ENCODE measurements at places on chromosomes 2 and 18.

DNA sequence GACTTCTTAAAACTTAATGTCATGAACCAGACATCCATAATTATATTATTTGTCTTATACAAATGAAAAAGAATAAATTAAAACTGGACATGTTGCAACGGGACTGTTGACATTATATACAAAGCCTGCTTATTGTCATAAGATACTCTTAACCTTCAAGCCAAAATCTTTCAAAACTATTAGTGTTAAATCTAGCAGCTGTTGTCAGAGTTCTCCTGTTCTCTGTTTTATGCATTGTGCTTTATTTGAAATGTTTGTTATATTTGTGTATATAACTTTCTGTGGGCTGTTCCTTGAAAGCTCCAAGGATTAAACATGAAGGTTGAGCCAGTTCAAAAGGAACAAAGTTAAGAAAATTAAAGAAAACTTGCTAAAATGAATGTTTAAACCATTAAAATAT, 335.5 kb upstream of the NT5C1B start:
- DNase-seq = no peak

DNA sequence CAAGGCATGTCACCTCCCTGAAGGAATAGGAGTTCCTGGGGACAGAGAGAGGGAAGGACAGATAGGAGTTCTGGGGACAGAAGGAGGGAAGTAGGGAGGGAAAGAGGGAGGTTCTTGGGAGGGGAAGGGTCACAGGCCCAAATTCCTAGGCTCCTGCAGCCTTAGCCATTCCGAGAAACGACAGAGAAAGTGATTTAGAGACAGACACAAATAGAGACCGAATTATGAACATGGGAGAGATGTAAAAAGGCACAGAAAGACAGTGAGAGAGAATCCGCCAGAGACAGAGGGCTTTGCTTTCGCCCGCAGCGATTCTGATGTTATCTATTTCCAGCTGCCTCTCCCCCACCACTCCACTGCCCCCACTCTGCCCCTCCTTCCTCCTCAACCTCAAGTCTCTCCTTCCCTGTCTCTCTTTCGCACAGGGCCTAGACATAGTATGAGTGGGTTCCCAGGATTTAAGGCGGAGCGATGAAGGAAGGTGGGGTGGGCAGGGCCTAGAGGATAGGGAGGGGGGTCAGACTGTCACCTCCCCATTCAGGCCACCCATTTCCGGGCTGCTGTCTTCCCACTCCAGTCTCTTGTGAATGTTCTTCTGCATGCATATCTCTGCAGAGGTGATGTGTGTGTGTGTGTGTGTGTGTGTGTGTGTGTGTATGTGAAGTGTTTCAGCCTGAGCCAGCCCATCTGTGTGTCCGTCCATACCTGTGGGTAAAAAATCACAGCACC, 3.3 kb upstream of the WNT6 start:
- no peak for DNase-seq

DNA sequence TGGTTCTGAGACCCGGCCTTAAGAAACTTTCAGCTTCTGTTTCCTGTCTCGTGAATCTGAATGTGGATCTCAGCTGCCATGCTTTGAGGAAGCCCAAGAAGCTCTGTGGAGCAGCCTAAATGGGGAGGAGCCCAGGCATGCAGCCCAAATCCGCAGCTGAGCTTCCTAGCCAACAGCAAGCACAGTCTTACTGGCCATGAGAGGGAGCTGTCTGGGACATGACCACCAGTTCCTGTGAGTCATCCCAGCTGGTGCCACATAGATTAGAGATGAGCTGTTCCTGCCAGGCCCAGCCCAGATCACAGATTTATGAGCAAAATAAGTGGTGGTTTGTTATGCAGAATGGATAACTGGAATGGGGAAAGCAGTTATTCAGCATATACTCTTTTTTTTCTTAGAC, 224.4 kb upstream of the APCDD1 start:
- DNase-seq = no peak

DNA sequence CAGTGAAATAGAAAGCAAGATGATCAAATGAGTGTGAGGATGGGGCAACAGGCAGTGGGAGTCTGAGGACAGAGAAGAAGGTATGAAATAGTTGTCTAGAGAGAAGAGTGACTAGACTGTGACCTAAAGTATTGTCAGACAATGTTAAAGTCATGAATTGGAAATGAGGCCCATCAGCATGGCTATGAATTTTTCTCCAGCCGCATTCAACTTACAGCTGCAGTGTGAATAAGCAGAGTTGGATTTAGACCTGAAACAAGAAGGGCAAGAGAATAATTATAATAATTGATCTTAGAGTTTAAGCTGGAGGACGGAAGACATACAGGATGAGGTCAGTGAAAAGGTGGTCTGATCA, 4.2 kb upstream of the TSPYL6 start:
- no peak for DNase-seq

- DNase-seq = no peak
Observed at GRCh38 chr18:41266204-41266603, 688.8 kb upstream of the PIK3C3 start.

DNA sequence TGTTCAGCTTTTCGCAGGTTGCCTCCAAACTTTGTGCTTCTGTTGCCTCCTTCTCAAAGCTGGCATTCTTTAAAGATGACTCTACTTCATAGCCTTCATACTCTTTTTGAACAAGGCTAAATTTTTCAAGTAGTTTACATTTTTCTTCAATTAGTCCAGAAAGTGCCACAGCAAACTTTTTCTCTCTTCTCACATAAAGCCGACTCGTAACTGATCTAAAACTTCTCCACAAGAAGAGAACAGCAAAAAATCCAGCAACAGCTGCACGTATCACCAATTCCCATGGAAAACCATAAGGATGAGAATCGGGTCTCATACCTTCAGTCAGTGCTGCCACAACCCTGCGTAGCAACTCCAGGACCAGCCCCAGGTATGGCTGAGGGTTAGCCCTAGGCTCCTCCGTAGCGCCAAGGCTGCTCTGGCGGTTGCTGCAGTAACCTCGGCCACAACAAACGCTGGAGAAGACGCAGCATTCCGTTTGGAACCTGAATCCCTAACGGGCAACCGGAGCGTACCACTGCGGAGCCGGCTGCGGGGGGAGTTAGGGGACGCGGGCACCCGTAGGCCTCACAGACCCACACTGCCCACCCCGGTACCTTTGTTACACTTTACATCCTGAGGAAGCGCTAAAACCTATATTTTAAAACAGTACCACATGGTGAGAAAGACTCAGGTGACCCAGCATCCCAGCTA, at the start of gene CTAGE1:
CTAGE1 (minus strand) TSS at position 420 of the 693 bp plus-strand sequence; CDS start at position 316, 104 bp downstream.
- DNase-seq = no peak

GRCh38 chr2:240990726-240991377, 7.6 kb upstream of the SNED1 start:
- no peak for DNase-seq

DNA sequence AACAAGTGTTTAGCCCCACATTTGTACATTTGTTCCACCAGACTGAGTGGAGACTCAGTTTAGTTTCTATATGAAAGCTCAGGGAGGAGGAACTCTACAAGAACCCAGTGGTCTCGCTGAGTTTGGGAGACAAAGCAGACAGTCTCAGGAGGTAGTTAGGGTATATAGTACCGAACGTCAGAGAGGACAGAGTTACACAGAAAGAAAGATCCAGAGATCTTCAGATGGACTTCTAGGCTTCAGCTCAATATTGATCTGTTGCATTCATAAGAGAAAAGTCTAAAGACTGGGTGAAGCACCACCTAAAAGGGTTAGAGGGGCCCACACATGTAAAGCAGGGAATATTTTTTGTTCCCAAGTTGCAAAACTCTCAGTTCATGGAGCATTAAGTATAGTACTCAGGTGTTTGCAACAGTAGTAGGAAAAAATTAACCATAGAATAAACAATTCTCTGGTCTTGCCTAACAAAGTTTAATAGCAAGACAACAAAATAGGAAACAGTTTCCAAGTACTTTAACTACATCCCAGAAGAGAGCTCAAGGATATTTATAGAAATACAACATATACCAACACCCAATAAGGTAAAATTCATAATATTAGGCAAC, 4.2 kb downstream of the TFPI start:
- DNase-seq = no peak

GRCh38 chr2:83471655-83472054, 987.4 kb downstream of the SUCLG1 start:
- no peak for DNase-seq

DNA sequence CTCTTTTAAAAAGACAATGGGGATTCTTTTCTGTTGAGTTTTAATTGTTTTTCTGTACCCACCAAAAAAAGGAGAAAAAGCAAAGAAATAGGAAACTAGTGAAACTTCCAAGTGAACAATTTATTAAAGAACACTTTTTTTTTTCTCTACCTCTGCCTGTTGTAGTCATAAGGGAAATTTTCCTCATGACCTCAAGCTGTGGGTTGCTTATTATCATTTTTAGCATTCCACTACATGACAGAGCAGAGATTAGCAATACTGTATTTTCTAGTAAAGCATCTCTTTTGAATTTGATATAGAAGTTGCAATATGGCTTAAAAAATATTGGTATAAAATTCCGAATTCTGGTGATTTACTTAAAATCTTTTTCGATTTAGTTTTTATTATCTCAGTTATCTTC, 87.9 kb upstream of the LRRTM1 start:
- DNase-seq = no peak

DNA sequence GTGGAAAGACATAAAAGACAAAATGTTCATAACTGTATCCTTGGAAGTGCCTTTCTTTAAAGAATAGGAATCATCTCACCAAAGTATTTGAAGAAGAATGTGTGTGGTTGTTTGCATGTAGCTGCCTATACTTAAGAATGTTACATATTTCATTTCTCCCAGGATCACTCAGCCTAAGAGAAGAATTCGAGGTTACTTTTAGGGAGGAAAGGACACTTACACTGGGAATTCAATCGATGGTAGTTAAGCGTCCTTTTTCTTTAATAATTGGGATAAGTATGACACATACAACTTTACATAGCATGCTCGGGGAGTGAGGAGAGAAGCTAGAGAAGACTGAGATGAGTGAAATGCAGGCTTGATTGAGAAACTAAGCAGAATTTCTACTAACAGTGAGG, 22.0 kb upstream of the CYP1B1 start:
- no peak for DNase-seq

- no peak for DNase-seq
Observed at GRCh38 chr18:78244779-78245178, 734.8 kb upstream of the SALL3 start.

- DNase-seq = no peak
Observed at GRCh38 chr2:52269696-52270485, 1238.0 kb upstream of the NRXN1 start.

- no peak for DNase-seq
Observed at GRCh38 chr2:218125626-218126080, at the start of gene CXCR2. Gene CXCR2, plus strand, starts transcription at chr2:218126028. Its CDS starts 8,774 bp downstream, at chr2:218134802.

GRCh38 chr18:36217348-36217747, 30.1 kb downstream of the MOCOS start:
- DNase-seq = no peak
